ENCODE measurements at places on chromosomes 5 and 9.

DNA sequence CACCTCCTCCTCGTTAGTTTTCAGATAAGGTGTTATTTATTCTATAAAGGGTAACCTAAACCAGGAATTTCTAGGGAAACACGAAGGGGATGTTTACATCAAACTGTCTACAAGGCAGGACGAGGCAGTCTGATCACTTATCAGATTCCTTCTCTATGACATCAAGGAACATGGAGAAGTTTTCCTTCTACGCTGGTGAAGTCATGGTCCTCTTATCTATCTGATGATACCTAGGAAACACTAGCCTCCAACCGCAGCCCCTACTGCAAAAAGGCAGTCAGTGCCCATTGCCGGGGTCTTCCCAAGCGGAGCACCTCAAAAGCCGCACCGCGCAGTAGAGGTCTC is 1.5 kb downstream of the MPDZ start:
- H3K4me3 ChIP-seq: peak overlapping the region; percentile 89
- H3K27me3 ChIP-seq: no peaks in the 10 kb centered on the region
- DNase-seq: no peak

GRCh38 chr5:77087484-77088261 is 588 bp upstream of the ZBED3 start:
- no peaks in the 10 kb centered on the region for H3K36me3 ChIP-seq
- H3K4me1 ChIP-seq: peaks cover 4% of the 10 kb centered on the region
- H3K4me3 ChIP-seq: peak overlapping the region; percentile 83
- no peak overlapping the region for H3K27ac ChIP-seq
- H3K27me3 ChIP-seq: no peaks in the 10 kb centered on the region

DNA sequence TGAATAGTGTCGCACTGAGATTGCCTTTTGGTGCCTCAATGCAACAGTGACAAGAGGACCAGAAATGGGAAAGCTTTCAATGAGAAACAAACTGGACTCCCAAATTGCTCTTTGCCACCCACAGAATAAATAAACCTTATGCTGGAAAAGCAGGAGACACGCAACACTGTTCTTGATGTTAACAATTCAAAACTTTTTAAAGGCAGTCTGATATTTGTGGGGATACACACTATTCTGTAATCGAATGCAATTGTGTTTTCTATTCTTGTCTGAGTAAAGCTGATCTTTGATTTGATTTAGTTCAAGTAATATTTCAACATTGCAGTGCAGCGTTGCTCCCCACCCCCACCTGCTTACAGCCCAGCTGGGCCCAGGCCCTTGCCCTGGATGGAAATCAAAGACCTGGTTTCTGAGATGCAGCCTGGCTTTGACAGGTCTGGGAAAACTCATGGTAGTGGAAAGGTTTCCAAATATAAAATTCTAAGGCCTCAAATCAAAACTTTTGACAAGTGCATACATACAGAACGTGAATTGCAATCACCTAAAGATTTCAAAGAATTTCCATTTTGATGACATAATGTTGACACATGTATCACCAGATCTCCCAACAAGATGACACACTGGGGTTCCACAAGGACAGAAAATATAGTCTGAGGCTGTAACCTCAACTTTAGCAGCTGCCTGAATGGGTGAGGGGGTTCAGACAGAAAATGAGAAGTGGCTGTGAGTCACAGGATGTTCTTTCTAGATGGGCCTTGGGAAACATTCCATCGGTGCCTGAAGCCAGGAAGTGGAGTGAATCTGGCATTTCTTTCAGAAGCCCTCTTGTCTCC is 55.1 kb downstream of the ABCA1 start:
- no peaks in the 10 kb centered on the region for H3K36me3 ChIP-seq
- H3K27me3 ChIP-seq: no peaks in the 10 kb centered on the region
- DNase-seq: peak; percentile 95
- H3K27ac ChIP-seq: peak overlapping the region; percentile 87

DNA sequence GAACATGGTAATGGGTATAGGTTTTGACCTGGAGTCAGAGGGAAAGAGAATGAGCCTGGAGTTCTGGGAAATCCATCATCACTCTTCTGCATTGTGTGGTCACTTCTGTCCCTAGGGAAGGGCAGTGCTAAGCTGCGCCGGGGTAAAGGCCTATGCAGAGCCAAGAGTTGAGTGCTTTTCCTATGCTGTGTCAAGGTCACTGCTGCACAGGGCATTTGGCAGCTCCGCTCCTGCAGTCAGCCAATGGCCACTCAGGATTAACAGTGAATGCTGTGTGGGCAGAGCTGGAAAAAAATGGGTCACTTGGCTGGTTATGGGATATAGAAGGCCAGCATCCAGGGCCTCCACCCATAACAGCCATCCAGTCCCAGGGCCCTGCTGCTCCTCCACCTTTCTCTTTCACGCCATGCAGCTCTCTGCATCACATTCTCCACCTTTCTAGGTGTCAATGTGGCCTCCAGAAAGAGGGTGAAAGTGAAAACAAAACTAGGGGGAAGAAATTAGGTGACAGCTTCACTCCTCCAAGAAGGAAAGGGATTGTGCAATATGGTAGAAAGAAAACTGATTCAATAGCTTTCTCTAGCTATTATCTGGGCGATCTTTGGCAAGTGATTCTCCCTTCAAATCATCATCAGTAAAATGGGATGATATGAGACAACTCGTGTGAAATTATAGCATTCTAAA is 279.3 kb upstream of the ANKRD55 start:
- DNase-seq: peak; percentile 30
- H3K27me3 ChIP-seq: no peaks in the 10 kb centered on the region
- no peaks in the 10 kb centered on the region for H3K4me1 ChIP-seq
- H3K4me3 ChIP-seq: no peak overlapping the region

- no peak overlapping the region for H3K4me3 ChIP-seq
- no peaks in the 10 kb centered on the region for H3K36me3 ChIP-seq
- no peaks in the 10 kb centered on the region for H3K4me1 ChIP-seq
- DNase-seq: no peak
- 0 out of 2 replicates have a peak, but pooled peaks cover 7% of the 10 kb centered on the region for H3K27me3 ChIP-seq
- H3K27ac ChIP-seq: no peak overlapping the region
These were observed 6.2 kb downstream of the TERT start for GRCh38 chr5:1288439-1289335.

GRCh38 chr5:132459983-132460838 is 30.4 kb downstream of the IRF1 start:
- H3K4me1 ChIP-seq: peaks cover 55% of the 10 kb centered on the region
- H3K27ac ChIP-seq: peak overlapping the region; percentile 99
- no peaks in the 10 kb centered on the region for H3K36me3 ChIP-seq
- no peaks in the 10 kb centered on the region for H3K27me3 ChIP-seq
- DNase-seq: no peak

DNA sequence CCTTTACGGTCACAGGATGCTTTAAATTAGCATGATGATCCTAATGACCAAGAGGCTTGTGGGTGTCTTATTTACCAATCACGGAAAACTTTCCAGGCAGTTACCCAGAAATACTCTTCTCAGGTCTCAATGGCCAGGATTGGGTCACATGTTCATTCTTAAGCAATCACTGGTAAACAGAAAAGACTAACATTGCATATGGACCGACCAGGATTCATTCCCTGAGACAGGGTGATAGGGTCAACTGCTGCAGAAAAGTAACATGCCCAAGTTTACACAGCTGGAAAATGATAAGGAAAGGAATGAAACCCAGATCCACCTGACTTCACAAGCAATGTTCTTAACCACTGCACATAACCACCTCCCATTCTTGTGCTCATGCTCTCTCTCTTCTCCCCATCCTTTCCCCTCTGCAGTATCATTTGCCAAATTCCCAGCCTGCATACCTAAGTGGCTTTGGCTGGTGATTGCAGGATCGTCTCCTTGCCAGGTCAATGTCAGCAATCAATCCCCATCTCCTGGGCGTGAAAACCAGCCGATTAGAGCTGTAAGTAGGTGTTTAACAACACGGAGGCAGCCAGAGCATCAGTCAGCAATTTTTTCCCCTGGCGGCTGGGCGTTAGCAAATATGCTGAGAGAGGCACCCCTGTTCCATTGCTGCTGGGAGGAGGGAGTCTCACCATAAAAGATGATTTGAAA is 219.4 kb downstream of the NMUR2 start:
- H3K4me1 ChIP-seq: no peaks in the 10 kb centered on the region
- DNase-seq: no peak
- H3K27me3 ChIP-seq: no peaks in the 10 kb centered on the region
- H3K27ac ChIP-seq: no peak overlapping the region
- H3K4me3 ChIP-seq: no peak overlapping the region
- no peaks in the 10 kb centered on the region for H3K36me3 ChIP-seq

DNA sequence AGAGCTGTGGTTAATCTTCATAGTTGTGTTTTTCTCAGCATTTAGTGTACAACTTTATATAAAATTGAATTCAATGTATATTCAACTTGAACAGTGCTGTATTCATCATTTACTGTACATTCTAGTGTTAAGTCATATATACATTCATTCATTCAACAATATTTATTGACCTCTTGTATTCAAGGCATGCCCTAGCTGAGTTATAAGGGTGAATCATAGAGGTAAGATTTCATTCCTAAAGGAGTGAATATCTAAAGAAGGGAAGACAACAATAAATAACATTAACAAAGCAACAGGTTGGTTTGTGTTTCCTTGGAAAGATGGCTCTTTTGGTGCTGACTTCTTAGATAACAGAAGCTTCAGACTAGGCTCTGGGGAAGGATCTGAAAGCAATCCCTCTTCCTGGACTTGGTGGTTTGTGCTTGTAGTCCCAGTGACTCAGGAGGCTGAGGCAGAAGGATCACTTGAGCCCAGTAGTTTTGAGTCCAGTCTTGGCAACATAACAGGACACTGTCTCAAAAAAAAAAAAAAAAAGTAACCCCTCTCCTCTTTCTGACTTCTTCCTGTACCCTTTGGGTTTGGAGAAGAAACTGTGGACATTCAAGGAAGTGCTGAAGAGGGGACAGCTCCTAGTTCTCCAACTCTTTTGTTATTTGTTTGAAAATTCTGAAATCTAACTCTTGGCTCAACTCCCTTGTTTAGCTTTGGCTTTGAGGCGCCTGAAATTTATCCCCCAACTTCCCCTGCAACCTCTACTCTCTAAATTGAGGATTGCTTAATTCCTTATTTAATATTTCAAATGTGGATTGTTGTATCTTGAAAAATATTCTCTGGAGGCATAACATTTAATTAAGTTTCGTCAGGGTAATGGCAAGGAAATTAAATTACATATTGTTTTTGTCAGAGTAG is 80.2 kb downstream of the OSTF1 start:
- H3K36me3 ChIP-seq: peaks cover 10% of the 10 kb centered on the region
- no peak for DNase-seq
- no peak overlapping the region for H3K4me3 ChIP-seq

DNA sequence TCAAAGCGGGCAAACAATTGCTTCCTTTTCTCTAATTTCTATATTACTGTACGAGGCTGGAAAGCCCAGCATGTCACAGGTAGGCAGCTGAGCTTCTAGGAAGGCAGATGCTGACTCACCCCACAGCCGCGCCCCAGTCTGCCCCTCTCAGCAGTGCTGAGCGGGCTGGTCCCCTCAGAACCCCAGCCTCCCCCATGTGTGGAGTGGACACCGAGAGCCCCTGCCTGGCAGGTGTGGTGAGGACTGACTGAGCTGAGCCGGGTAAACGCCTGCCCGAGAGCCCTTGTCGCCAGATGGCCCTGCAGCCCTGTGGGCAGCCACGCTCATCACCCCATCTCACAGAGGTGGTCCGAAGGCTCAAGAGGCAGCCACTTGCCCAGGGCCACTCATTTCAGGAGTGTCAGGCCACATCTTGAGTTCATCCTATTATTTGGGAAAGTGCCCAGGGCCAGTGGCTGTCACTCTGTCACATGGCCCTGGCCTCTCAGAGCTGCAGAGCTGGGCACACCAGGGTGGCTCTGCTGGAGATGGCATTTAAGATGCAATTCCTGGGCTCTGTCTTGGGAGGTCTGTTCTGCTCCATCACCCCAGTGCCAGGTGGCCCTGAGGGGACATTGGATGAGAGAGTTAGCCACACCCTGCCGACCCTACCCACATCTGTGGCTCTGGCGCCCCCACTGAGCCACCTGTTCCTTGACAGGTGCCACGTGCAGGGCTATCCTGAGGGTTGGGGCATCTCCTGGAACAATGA is 12.4 kb downstream of the CARD19 start:
- H3K36me3 ChIP-seq: no peaks in the 10 kb centered on the region
- no peak for DNase-seq
- H3K4me1 ChIP-seq: no peaks in the 10 kb centered on the region
- no peak overlapping the region for H3K27ac ChIP-seq
- H3K27me3 ChIP-seq: no peaks in the 10 kb centered on the region

GRCh38 chr5:74380193-74380592 is 260.3 kb downstream of the ENC1 start:
- peaks cover 29% of the 10 kb centered on the region for H3K4me1 ChIP-seq
- H3K36me3 ChIP-seq: no peaks in the 10 kb centered on the region
- no peak overlapping the region for H3K4me3 ChIP-seq
- H3K27ac ChIP-seq: no peak overlapping the region

DNA sequence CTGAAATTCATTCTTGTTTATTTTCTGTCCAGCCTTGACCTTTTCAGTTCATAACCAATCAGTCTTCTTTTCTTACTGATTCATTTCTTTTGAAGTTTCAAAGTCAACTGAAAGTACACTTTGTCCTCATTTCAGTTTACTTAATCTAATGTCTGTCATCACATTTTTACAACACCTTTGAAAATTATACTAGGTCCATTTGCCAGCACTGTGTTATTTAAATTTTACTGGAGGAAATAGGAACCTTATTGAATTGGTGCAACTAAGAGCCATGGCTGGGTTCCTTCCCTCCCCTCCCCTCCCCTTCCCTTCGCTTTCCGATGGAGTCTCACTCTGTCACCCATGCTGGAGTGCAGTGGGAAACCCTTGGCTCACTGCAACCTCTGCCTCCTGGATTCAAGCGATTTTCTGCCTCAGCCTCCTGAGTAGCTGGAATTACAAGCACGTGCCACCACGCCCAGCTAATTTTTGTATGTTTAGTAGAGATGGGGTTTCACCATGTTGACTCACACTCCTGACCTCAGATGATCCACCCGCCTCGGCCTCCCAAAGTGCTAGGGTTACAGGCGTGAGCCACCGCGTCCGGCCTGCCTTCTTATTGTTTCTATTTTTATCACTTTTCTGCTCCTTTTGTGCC is 6.3 kb downstream of the RMI1 start:
- no peak overlapping the region for H3K4me3 ChIP-seq
- no peaks in the 10 kb centered on the region for H3K36me3 ChIP-seq
- no peak for DNase-seq
- H3K27me3 ChIP-seq: no peaks in the 10 kb centered on the region
- H3K27ac ChIP-seq: no peak overlapping the region

DNA sequence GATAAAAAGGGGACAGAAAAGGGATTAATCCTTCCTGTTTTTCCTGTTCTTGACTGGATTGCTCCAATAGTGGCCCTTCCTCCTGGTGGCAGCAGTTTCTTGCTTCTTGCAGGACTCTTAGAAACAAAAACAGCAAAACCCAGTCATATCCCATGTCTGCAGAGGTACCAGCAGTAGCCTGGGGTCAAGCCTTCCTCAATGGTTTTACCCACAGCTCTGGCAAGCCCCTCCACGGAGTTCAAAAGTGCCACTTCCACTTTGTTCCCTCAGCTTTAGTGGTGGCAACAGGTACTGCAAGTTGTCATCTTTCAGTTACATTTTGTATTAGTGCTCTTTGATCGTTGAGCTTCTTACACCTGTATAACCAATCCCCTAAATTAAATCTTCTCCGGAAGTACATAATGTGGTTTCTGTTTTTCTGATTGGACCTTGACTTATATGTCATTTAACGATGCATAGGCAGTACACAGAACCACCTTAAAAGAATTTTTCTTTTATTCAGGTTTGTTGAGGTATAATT is 8.7 kb upstream of the RANBP6 start:
- peak; percentile 14 for DNase-seq
- no peak overlapping the region for H3K27ac ChIP-seq
- H3K4me3 ChIP-seq: no peak overlapping the region
- no peaks in the 10 kb centered on the region for H3K36me3 ChIP-seq
- H3K4me1 ChIP-seq: no peaks in the 10 kb centered on the region
- peaks cover 7% of the 10 kb centered on the region for H3K27me3 ChIP-seq
